ENCODE measurements at places on chromosomes 4 and X.

- no peak for DNase-seq
Measured at GRCh38 chr4:5338531-5338930, 287.3 kb downstream of the STK32B start.

DNA sequence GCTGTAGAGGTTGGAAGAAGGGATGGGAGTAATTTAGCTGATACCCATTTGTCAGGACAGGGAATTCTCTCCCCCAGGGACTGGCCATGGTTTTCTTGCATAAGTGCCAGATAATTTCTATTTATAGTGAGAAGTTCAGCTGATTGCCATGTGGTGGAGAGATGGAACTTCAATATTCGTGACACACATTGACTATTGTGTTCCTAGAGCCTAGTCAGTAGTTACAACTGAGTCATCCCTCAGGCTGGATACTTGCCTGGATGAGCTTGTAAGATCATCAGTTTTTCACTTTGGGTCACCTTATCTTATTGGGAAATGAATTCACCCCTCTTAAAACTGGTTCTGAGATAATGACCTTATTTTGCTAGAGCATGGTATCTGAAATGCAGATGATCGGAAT is 32.2 kb downstream of the CFAP299 start:
- DNase-seq, result no peak

- DNase-seq, result no peak
Measured at GRCh38 chrX:31219174-31219573, 147.3 kb upstream of the FTHL17 start.

- DNase-seq, result no peak
Measured at GRCh38 chr4:8685831-8686230, 93.3 kb downstream of the CPZ start.

GRCh38 chr4:6427439-6428090 is 44.8 kb downstream of the PPP2R2C start:
- DNase-seq, result no peak

DNA sequence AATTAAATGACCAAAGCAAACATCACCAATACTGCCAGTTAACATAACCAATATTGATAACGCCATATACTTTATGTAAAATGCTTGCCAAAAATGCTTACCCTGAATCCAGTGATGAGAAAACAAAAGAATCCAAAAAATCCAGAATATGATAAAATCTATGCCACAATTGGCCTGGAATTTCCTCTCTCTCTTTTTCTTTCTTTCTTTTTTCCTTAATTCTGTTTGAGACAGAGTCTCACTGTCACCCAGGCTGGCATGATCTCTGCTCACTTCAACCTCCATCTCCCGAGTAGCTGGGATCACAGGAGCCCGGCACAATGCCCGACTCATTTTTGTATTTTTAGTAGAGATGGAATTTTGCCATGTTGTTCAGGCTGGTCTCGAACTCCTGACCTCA is 9.8 kb upstream of the SLC7A11 start:
- DNase-seq, result no peak

DNA sequence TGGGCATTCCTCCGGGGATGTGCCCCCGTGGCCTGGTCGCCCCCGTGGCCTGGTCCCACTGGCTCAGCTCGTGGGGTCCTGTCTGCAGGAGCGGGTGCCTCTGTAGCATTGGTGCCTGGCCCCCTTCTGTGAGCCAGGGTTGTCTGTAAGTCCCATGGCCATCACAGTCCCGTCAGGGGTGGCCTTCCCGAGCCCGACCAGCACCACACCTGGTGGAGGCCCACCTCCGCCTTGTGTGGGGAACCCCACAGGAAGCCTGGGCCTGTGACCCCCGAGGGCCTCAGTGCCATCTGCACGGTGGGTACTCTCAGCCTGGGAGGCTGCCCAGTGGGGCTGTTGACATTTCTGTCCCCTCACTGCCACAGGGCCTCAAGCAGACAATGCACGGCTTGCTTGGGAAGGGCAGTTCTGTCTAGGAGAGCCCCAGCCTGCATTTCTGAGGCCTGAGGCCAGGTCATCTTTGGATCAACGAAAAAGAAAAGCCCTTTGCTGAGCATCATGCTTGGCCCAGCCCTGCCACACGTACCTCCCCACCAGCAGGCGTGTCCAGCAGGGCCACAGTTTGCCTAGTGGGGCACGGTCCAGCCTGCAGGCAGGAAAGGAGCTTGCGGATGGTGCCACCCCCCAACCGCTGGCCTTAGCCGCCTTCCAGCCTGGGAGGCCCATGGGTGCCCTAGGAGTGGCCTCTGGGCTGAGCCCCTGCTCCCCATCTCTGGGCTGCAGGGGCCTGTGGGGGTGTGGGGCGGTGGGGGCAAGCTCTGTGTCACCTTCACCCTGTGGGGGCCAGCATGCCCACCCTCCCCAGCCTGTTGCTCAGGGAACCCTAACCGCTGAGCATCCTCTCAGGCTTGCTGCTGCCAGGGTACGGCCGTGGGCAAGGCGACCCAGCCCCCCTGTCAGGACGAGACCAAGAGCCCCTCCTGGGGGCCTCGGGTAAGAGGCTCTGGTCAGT is 23.2 kb downstream of the NKX1-1 start:
- no peak for DNase-seq

DNA sequence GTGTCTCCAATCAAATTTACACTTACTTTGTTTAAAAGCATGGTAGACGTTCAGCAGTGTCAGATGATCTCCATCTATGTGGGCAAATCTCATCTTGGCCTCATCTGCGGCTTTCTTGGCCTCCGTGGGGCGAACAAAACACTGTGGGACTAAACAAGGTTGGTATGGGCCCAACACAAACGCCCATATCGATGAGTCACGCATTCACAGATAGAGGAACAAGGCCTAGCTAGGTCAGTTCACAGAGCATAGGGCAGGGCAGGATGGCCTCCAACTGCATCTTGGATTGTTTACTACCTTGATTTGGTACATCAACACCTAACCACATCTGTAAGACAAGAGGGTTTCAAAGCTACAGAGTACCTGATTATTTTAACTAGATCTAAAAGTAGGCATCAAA is 47.3 kb downstream of the DHX15 start:
- DNase-seq, result no peak

GRCh38 chr4:22500128-22500611 is 15.7 kb downstream of the ADGRA3 start:
- no peak for DNase-seq

GRCh38 chr4:139808381-139808807 is 142.8 kb downstream of the MGST2 start:
- DNase-seq, result no peak

All from SK-N-SH (cell line).